ENCODE measurements at places on chromosomes 7 and 10.
A peak's percentile ranks its signal among the peaks of the same experiment; 100 is the strongest.

DNA sequence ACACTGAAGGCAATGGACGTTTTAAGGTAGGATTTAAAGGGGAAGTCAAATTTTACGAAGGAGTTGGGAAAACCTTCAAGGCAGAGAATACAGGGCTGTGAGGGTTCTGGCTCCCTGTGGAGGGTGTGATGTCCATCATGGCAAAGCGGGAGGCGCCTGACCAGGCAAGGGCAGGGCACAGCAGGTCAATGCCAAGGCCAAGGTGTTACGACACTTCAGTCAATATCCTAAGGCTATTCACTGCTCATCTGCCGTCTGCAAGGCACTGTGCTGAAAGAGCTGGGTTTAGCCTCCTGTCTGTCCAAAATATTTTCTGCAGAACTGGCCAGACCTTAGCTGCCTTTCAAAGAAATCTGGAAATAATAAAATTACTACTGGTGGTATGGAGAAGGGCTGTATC lies 297.9 kb upstream of the MGMT start:
- DNase-seq: no peak

- peak; percentile 43 for DNase-seq
Measured at GRCh38 chr10:3372281-3372680, 199.7 kb upstream of the PITRM1 start.

DNA sequence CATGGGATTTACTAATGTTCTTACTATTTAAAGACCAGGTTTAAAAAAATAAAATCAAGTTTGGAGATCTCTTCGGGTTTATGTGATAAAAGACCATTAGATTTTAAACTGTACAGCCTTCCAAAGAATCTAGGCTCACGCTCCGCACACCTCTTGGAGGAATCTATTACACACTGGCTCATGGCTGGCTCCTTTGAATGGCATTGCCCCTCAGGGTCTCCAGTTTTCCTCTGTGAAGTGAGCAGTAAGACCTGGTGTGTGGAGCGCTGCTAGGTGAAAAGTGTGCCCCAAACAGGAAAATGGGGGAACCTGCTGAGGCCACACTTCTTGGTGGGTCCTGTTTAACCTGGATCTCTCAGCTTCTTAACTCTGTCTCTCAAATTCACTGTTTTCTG lies 142.3 kb downstream of the KAT6B start:
- no peak for DNase-seq

DNA sequence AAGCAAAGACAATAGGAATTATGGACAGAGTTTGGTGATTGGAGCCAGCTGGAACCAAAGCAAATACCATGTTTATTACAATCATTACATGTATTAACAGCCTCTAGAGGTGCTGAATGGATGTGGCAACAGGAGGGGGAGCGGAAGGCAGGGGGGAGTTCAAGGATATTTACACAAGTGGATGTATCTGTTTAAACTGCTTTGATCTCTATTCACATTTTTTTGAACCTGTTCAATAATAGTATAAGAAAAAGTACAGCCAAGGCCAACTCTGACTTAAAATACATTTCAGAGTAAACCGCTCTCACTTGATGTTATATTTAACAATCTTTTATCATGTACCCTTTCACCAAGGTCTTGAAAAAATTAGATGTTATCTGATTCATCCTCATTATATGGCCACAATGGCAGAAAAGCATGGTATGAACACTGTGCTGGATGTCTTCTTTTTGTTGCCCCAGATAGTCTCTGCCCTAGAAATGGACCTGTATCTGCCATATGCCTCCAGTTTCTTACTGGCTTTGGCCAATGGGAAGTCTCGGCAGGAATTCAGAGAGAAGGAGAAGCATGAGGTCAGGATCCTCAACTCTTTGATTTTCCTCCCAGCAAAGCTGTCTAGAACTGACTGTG lies 88.2 kb upstream of the FAM133B start:
- DNase-seq: no peak

DNA sequence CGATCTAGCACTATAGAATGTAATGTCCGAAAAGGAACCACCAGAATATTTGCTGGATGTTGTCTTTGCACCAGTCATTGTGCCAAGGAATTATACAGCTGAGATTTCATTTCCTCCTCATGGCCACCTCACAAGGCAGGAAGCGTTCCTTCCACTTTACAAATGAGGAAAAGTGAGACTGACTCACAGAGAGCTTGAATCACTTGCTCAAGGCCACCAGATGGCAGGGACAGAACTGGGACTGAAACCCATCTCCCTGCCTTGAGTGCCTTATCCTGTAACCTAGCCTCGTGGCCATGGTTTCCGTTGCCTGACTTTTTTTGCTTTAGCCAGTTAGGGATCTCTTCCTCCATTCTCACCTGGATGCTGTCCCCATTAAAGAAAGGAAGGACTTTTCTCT lies 44.7 kb upstream of the PDZD8 start:
- no peak for DNase-seq

DNA sequence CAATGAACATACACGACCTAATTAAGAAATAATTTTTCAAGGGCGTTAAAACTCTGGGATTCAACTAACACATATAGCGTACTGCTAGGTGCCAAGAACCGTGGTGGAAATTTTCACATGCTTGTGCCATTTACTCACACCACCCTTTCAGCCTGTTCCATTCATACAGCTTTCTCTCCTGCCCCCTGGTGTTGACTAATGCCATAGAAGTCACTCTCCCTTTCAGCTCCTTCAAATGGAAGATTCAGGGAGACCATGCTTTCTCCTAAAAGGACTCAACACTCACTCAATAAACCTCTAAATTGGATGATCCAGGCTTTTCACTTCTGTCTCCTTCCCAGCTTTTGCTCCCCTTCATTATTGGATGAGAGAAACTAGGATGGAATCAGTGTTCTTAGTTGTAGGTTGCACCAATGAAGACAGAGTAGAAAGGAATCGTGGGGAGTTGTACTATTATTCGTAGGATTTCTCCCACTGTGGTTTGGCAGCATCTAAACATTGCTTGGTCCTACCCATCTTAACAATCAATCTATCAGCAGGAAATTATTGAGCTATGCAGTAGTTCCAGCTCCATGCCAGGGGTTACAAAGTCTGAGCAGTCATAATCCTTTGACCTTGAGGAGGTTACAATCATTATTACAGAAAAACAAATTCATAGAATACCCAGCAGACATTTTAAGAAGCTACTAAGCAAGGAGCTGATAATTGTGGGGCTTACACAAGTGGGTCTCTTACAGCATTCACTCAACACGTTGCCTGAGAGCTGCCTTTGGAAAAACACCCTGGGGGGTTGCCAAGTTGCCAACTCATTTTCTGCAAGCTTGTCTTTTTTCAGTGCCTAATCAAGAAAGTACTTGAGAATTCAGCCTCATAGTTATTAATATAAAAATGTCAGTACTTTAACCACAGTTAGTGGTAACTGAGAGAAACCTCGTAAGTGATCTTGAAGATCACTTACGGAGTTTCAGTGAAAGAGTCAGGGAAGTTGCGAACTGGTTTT lies 2.8 kb upstream of the PPP1R3C start:
- peak; percentile 89 for DNase-seq

- peak; percentile 86 for DNase-seq
Measured at GRCh38 chr10:5033061-5033778, 29.6 kb upstream of the AKR1C2 start.

- DNase-seq: no peak
Measured at GRCh38 chr7:132059141-132059540, 502.7 kb upstream of the PODXL start.

DNA sequence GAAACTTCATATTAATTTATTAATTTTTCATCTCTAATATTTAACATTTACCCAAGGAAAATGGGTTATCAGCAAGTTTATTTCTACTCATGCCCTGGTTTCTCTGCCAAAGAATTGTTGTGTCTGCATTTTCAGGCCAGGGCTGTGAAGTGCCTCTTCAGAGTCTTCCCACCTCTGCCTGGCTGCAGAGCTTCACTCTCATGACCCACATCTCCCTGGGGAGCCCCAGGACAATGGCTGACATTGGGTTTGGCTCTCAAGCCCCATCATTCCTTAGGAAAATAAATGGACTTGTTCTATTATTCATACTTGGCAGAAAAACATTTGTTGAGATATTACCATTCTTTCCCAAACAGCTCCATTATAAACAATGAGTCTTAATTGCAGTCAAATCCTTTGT lies 30.3 kb downstream of the CACNA2D1 start:
- peak; percentile 46 for DNase-seq
